Activated naive CD4-positive, alpha-beta T cell treated with anti-CD3 and anti-CD28 coated beads for 36 hours (primary cell): ENCODE measurements at places on chromosomes 3 and 15. TPM values are rescaled to one million over a fixed set of nuclear protein-coding genes. Genes with fewer than 3 reads are reported as not detected.

DNA sequence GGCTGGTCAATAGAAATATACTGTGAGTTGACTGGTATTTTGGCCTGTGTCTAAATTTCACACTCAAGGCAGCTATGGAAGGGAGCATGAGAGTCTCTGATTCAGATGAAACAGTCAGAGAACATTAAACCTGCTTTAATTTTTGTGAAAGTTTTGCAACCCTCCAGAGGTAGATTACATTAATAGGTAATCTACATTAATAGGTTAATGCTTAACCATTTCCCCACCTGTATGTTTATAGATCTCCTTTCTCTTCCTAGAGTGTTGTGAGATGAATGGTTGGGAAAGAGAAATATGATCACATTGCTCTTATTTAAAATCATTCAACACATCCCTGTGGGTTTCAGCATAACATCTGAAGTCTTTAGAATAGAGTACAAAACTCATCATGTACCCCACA is 586.9 kb upstream of the DPPA4 start:
- no peaks in the 10 kb centered on the region for H3K27me3 ChIP-seq
- no peaks in the 10 kb centered on the region for H3K36me3 ChIP-seq
- H3K4me3 ChIP-seq: no peak overlapping the region

DNA sequence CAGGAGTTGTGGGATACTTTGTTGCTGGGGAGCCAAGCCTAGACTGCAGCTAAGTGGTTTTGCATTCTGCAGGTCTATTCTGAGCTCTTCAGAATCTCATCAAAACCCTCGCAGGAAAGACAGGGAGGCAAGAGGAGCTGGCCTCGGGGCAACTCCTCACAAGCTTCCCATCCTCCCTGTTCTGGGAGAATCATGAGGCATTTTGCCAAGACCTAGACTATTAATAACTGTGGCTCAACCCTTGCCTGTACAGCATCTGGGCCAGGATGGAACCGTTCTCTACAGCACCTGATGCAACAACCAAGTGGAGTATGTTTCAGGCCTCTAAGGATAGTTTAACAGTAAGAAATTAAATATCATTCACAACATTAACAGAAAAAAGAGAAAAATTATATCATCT is 20.2 kb upstream of the SLC6A20 start:
- H3K27me3 ChIP-seq: no peaks in the 10 kb centered on the region
- peaks cover 7% of the 10 kb centered on the region for H3K4me1 ChIP-seq
- no peak overlapping the region for H3K27ac ChIP-seq
- H3K4me3 ChIP-seq: no peak overlapping the region
- DNase-seq: no peak
- peaks cover 3% of the 10 kb centered on the region for H3K36me3 ChIP-seq

GRCh38 chr3:17336291-17336690 is 406.1 kb downstream of the TBC1D5 start:
- H3K27ac ChIP-seq: no peak overlapping the region
- H3K4me1 ChIP-seq: no peaks in the 10 kb centered on the region
- no peaks in the 10 kb centered on the region for H3K36me3 ChIP-seq

- no peak overlapping the region for H3K27ac ChIP-seq
- peaks cover 22% of the 10 kb centered on the region for H3K27me3 ChIP-seq
- peaks cover 11% of the 10 kb centered on the region for H3K4me1 ChIP-seq
- no peak for DNase-seq
- no peak overlapping the region for H3K4me3 ChIP-seq
- no peaks in the 10 kb centered on the region for H3K36me3 ChIP-seq
Observed at GRCh38 chr3:194571491-194572142, 61.6 kb downstream of the TMEM44 start.

The TGM4 gene
- not detected for total RNA-seq

DNA sequence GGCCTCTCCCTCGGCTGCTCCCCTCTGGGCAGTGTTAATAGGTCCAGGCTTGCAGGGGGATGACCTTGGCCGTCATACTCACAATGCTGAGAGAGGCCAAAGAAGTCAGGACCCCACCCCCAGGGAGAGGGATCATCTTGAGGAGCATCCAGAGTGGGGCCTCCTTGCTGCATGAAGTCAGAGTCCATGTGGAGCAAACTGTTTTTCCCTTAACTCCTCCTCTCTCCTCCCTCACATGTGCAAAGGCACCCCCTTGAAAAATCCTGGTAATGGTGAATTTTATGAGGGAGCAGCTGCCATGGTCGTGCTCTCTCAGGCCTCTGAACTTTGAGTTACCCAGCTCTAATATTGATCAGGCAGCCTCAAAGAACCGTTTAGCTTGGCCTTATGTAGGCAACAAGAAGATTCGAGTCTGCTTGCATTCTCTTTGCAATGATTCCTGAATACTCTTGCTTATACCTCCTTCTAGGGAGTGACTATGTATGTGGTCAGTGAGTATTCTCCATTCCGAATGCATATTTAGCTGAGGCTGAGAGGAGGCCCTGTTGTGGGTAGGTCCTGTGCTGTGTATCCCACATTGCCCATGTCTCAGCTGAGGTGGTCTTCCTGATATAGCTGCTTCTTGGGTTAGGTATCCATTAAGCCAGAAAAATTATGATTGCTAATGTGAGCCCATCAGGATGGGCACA is 23.1 kb upstream of the RPL39L start:
- H3K4me3 ChIP-seq: no peak overlapping the region
- H3K36me3 ChIP-seq: no peaks in the 10 kb centered on the region
- DNase-seq: no peak
- H3K27me3 ChIP-seq: no peaks in the 10 kb centered on the region
- H3K27ac ChIP-seq: no peak overlapping the region

The APBA2 gene
- total RNA-seq: 16.2 TPM

- no peaks in the 10 kb centered on the region for H3K27me3 ChIP-seq
- H3K4me1 ChIP-seq: no peaks in the 10 kb centered on the region
- peak; percentile 66 for DNase-seq
- no peak overlapping the region for H3K4me3 ChIP-seq
Observed at GRCh38 chr3:47324278-47324865, 41.6 kb downstream of the KLHL18 start.

The TMEM212 gene
- total RNA-seq: not detected

The PDZRN3 gene
- not detected for total RNA-seq

GRCh38 chr3:56955492-56956111 is 104.9 kb upstream of the SPATA12 start:
- H3K27me3 ChIP-seq: no peaks in the 10 kb centered on the region
- no peak for DNase-seq
- peaks cover 9% of the 10 kb centered on the region for H3K4me1 ChIP-seq
- H3K36me3 ChIP-seq: no peaks in the 10 kb centered on the region
- no peak overlapping the region for H3K4me3 ChIP-seq
